ENCODE measurements at places on chromosomes 16 and 17.

DNA sequence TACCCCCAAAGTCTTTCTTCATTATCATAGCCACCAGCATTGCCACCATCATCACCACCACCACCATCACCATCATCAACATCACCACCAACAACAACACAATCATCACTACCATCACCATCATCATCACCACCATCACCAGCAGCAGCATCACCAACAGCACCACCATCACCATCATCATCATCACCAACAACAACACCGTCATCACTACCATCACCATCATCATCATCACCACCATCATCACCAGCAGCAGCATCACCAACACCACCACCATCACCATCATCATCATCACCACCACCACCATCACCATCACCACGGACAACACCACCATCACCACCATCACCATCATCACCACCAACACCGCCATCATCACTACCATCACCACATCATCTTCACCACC is 500 bp upstream of the TMEM114 start:
- DNase-seq = no peak

DNA sequence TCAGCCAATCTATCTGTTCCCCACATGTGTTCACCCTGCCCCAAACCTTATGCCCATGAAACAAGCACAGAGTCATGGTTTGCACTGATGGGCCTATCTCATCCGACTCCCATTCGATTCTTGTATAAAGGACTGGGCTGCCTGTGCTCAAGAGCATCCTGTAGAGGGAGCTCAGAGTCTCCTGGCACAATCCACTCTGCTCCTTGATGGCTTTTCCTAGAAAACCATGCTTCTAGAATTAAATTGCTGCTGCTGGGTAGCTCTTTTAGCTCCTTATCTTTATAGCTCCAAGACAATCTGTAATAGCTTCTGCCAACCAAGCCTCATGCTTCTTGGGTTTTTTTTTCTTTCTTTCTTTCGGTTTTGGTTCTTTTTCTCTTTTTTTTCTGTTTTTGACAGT is 9.7 kb downstream of the ZNF19 start:
- DNase-seq = no peak

- no peak for DNase-seq
Observed at GRCh38 chr17:18946536-18946935, 5.4 kb upstream of the SLC5A10 start.

- no peak for DNase-seq
Observed at GRCh38 chr17:77618731-77619130, 339.8 kb upstream of the TNRC6C start.

DNA sequence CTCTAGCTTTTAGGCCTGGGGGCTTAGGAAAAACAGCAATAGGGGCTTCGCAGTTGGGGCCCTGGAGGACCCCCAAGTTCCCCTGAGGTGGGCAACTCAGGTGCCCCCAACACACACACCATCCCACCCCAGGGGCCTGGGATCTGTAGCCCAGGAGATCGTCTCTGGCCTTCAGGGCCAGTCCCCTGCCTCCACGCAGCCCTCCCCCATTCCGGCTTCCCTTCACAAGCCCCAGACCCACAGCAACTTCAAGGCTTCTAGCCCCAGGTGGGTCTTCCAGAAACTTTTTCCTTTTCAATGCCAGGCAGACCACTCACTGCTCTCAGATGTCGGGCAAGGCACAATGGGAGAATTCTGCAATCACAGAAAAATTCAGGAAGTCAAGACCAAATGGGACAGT is 79.4 kb downstream of the C16orf78 start:
- no peak for DNase-seq

DNA sequence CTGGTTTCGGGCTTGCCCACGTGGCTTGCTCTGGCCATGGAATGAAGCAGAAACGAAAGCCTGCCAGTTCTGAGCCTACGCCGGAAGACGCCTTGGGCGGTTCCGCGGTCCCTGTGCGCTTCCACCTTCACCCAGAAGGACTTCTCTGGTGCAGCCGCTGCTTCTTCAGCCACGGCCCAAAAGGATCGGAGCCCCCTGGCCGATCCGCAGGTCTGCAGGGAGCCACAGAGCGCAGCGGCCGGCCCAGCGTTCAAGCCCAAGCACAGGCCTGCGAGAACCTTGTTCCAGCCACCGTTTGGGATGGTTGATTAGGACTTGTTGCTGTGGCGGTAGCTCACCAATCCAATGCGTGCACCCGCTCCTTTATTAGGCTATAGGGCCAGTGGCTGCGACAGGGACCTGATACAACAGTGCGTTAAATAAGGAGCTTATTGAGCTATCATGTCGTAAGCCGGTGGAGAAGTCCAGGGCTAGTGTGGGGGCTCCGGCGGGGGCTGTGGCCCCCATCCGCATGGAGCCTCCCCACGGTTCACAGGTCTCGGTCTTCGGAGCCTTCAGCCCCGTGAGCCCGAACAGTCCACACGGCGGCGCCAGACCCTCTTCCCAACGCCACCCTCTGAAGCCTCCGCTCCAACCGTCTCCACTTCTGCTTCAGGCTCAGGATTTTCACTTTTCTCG is 10.2 kb upstream of the MPP2 start:
- DNase-seq = peak; percentile 54

- DNase-seq = no peak
Observed at GRCh38 chr16:85104821-85105391, 7.4 kb downstream of the CIBAR2 start.

- no peak for DNase-seq
Observed at GRCh38 chr16:56921571-56921970, 10.4 kb upstream of the HERPUD1 start.

DNA sequence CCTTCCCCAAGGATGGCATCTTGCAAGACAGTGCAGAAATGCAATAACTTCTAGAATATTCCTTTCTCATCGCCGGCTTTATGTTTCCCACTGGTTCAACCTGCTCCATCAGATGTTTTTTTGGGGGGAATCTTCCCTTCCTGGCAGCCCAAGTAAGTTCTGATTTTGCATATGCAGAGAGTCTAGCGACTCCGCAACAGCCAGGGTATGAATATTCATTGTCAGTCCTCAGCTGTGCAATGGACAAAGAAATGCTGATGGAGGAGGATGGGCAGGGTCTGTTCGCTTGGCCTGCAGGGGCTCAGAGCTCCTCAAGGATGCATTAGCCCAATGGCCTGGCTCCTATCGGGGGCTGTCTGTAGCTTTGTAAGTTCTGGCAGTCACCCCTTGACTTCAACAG is 358.8 kb upstream of the CCL2 start:
- no peak for DNase-seq

DNA sequence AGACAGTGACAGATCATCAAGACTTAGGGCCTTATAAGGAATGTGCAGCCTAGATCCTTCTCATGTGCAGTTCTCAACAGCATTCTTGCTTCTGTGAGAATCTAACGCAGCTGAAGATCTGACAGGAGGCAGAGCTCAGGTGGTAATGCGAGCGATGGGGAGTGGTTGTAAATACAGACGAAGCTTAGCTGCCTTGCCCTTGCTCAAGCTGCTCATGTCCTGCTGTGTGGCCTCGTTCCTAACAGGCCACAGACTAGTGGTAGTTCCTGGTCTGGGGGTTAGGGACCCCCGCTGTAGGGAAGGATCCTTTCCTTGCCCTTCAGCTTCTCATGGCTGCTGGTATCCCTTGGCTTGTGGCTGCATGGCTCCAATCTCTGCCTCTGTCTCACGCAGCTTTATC is 10.3 kb upstream of the NTN1 start:
- no peak for DNase-seq

DNA sequence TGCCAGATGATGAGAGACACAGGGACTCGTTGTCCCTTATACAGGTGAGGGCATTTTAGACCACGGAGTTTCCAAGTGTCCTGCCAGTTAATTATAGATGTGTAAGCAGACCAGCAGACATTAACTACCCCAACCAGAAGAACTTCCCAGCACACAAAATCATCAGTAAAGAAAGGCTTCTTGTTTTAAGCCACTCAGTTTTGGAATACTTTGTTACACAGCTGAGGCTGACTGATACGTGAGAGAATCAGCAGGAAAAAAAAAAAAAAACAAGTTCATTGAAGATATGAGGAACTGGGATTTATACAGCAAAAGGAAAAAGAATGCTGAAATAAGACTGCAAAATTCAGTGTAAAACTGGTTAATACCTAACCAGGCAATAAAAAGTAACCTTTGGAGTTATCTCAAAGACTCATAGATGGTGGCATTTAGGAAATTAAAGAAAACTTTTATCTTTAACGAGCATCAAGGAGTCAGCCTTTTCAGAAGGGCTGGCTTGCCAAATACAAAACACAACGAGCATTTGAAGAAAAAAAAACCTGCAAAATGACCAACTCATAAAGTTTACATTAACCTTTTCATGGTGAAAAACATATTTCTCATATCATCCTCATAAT is 28.1 kb downstream of the TMEM238L start:
- DNase-seq = no peak

DNA sequence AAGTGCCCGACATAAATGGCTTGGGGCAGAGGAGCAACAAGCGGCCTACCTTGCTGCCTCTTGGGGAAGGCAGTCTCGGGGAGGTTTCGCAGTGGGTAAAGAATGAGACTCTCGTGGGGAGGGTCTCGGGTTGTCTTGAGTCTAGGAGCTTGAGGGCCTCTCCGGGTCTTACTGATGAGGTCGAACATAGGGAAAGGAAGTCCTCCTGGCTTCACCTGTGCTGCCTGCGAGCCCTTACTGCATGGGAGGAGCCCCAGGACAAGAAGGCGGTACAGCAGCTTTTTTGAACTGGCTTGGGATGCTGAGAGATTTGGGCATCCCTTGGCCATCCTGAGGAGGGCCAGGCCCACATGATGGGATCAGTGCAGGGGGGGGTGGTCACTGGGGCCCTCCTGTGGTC is 71.4 kb downstream of the SPECC1 start:
- DNase-seq = no peak

- DNase-seq = no peak
Observed at GRCh38 chr16:28188085-28188916, 23.5 kb downstream of the XPO6 start.

- no peak for DNase-seq
Observed at GRCh38 chr17:39562976-39563375, 44.7 kb downstream of the NEUROD2 start.

DNA sequence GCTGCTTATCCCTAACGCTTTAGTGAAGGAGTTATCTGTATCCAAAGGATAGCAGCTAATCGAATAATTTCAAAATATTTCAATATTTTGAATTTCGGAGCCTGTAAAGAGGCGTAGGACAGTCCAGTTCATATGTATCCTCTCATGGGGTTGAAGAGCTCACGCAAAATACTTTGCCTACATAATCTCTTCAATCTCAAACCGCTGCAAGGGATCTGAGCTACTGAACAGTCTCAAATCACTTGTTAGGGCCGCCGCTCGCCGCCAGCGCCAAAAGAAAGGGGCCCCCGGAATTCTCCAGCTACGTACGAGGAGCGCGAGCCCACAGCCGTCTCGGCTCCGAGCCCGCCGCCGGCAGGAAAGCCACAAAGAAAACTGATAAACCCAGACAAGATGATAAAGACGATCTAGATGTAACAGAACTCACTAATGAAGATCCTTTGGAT is 601 bp upstream of the RFWD3 start:
- no peak for DNase-seq

DNA sequence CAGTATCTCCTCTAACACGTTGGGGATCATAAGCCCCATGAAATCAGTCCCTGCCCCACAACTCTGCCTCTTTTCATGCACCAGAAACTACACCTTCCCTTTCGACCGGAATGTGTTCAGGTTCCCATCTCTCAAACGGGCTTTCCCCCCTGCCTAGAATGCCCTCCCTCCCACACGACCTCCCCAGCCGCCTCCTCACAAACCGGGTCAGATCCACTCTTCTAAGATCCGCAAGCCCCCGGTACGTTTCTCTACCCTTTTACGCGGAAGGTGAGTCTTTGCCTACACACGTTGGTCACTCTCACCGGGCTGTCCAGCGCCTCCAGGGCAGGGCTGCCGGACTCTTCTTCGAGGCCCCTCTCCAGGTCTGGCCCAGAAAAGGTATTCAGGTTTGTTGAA is 708 bp downstream of the DHX33 start:
- peak; percentile 39 for DNase-seq

GRCh38 chr17:15038656-15039055 is 226.5 kb downstream of the PMP22 start:
- no peak for DNase-seq

DNA sequence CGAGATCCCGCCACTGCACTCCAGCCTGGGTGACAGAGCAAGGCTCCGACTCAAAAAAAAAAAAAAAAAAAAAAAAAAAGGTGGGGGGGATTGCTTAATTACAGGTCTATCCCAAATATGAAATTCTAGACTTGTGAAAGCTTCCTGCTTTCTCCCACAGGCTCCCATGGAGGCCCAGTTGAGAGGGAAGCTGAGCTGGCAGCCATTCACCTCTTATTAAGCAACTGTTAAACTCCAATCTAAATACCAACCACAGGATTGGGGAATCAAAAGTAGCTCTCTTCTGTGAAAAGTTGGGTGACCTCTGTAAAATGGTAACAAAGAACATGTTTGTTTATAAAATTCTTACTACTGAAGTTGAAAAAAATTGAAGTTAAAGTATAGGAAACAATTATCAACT is 45.8 kb upstream of the STAC2 start:
- no peak for DNase-seq

DNA sequence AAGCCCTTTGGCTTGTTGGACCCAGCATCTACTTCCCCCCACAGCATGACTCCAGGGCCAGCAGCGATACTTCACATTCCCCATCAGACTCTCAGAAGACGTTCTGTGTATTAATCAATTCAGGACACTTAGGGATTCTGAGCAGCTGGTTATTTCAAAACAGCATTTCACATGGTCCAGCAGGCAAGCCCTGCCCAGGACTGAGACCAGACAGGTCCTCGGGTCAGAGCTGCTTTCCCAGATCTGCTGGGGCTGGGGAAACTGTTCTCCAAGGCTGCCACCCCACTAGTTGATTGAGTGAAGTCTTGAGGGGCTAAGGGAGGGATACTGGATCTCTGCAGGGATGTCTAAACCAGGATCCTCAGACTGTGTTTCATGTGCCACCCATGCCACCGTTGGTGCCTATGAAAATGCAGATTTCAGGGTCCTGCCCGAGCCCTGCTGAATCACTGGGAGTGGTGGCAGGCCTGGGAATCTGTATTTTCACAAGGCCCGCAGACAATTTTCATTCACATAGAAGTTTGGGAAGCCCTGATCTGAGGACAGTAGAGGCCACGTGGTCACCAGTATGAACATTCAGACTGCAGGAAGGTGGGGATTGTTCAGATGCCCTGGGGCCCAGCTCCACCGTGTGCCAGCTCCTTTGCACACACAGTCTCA is 40.6 kb upstream of the CDH5 start:
- DNase-seq = no peak

GRCh38 chr16:89217388-89218191 is at the start of gene ZNF778:
Gene ZNF778 (plus strand): TSS chr16:89217703. CDS start chr16:89221128, 3,425 bp downstream.
- DNase-seq = peak; percentile 76

DNA sequence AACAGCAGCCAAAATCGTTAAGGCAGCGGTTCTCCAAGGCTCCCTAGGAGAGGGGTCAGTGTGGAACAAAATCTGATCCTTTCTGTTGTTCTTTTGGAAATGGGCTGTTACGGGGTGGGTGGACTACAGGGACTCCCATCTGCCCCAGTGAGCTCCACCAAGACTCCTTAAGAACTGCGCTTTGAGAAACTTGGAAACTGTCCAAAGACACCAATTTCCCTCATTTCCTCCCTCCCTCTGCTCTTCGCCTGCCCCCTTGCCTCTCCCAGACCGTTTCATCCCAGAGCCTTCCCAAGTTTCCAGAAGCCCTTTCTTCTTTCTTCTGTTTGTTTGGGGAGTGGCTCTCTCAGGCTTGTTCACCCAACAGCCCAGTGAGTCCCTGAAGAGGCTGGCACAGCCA is 205.4 kb downstream of the COPRS start:
- DNase-seq = no peak

- no peak for DNase-seq
Observed at GRCh38 chr16:56691885-56692284, 9.6 kb downstream of the MT1X start.
